Activated gamma-delta T cell (primary cell): ENCODE measurements at places on chromosomes 6 and 20.

DNA sequence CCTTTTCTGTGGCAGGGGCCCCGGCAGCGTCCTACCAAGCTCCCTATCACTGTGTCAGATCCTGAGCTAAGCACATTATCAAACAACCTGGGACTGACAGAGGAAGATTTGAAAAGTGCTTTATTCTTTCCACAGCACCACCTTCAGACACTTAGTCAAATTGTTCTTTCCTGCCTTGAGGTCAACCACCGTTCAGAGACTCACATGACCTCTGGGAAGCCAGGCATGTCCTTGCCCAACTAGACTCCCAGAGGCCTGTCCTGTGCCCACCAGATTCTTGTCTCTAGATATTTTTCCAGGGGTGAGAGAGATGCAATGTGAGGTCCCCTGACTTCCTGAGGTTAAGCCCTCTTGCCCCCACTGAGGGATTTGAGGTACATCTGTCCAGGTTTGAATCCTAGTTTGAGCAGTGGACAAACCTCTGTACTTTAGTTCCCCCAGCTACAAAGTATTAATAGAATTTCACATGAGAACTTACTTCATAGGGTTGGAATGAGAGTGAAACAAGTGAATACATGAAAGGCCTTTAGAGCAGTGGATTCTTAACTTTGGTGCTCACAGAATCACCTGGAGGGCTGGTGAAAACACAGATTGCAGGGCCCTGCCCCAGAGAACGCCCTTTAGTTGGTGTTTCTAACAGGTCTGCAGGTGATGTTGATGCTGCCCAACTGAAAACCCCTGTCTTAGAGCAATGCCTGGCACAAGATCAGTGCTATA lies 179.8 kb downstream of the CLIC5 start:
- DNase-seq = no peak

- no peak for DNase-seq
These were observed 19.0 kb upstream of the MLN start for GRCh38 chr6:33822575-33823395.

DNA sequence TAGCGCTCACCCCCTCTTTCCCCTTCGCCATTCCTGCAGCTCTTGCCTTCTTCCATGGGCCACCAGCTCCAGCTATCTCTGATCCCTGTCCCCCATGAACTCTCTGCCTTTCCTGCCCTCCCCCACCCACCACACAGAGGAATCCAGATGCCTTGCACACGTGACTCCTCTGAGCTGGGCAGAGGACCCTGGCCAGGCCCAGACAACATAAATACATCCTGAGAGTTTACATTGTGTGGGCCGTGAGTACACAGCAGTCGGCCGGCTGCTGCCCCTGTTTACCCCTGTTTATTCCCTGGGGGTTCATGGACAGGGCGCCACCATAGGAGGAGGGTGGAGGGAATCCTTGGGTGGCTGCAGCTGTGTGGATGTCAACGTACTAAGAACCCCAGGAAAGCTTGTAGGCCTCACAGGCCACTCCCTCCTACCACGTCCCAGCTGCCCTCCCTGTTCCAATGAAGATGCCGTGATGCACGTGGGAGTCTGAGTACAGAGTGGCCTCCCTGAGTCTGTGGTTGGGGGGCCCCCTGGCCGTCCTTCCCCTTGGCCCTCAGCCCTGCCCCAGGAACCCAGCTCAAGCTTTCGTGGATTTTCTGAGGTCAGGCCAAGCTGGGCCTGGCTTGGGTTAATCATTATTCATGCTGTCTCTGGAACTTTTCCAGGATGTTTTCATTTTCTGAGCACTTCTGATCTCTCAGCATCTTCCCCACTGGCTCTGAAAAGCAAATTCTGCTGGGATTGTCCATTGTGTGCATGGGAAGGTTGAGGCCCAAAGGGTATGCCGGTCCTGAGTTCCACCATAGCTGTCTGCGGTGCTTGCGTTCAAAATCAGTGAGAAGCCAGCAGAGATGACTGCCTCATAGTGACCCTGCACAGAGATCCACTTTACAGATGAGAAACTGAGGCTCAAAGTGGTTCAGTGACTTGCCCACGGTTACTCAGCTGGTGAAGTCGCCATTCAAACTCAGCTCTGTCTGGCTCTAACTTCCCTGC lies 136.3 kb downstream of the MRPL14 start:
- DNase-seq = no peak

DNA sequence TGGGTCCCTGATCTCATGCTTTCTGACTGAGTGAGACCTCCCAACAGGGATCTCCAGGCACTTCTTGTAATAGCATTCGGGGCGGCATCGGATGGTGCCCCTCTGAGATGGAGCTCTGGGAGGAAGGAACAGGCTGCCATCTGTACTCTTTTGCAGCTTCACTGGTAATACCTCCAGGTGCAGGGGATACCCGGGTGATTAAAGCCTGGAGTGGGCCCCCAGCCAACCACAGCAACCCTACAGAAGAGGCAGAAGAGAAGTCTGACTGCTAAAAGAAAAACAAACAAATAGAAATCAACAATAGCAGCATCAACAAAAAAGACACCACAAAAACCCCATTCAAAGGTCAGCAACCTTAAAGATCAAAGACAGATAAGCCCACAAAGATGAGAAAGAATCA lies 19.1 kb upstream of the PGK2 start:
- no peak for DNase-seq

GRCh38 chr20:32450484-32451061 lies 92.4 kb downstream of the ASXL1 start:
- DNase-seq = no peak

DNA sequence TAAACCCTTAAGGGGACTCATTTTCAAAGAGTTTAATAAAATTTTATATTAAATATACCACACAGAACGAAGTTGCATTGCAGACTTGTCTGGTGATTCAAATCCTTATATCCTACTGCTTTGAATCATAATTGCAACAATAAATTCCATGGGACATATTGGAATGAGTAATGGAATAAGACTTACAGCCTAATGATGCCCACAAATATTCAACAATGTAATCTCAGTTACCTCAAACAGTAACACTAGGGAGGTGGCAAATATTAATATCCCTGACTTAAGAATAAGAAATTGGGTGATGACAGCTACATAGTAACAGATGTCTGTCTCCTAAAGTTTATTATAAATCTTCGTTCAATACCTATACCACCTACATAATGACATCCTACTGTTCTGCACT lies 52.6 kb downstream of the BMP5 start:
- no peak for DNase-seq
